ENCODE measurements at places on chromosomes 1 and 21. TPM values are rescaled to one million over a fixed set of nuclear protein-coding genes. Genes with fewer than 3 reads are reported as not detected.
A peak's percentile ranks its signal among the peaks of the same experiment; 100 is the strongest.

Gene ZNF695
- polyA plus RNA-seq, result not detected

Gene EPRS1
- 38.9 TPM for polyA plus RNA-seq

Gene TRAF3IP3
- polyA plus RNA-seq, result 0.68 TPM

DNA sequence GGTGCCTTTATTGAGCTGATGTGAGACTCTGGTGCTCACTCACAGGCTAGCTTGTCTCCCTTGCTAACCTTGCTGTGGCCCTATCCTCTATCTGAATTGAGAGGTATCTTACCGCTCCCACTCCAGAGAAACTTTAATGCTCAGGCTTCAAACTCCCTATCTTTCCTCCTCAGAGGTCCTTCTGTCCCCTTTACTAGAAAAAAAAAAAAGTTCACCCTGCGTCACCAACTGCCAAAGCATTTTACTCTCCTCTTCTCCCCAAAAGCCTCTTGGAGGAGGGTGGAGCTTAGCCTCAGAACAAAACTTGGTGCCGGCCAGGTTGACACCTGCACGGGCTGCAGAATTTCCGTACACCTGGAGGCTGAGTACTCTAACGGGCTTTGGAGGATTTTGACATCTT is 55.1 kb downstream of the ATP2B4 start:
- no peak for DNase-seq

GRCh38 chr1:219325368-219325742 is 151.7 kb downstream of the LYPLAL1 start:
- DNase-seq, result no peak

DNA sequence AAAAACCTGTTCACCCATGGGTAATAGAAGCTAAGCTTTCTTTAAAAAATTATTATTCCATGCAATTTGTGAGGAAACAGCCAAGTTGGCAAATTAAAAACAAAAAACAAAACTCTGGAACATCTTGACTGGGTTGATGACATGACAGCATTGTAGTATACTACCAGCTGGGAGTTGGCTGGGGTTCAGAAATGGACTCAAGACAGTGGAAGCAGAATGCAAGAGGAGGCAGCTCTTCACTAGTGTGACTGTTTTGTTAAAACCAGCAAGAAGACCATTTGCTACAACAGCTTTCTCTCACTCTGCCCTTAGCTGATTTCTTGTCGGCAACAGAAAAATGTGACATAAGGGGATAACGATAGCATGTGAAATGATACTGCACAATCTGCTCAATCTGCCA is 1298.9 kb upstream of the ADGRL4 start:
- DNase-seq, result no peak

DNA sequence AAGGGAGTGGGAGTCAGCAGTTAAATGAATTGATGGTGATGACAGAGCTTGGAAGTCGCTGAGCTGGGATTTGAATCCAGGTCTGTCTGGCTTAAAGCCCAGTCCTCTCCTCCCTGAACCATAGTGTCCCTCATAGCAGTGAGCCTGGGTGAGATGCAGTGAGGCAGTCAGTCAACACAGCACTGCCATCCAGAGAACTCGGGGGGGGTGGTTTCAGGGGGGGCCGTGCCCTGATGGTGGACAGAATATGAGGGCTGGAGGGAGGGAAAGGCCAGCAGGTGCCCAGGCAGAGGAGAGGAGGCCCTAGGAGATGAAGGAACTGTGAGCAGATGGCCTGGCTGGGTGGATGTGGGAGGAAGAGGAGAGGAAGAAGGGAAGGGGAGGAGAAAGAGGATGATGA is 405.6 kb downstream of the PTPRU start:
- DNase-seq, result no peak

- DNase-seq, result peak; percentile 78
These were observed 1.2 kb upstream of the H6PD start for GRCh38 chr1:9233241-9233941.

- DNase-seq, result no peak
These were observed 15.5 kb downstream of the TMEM59 start for GRCh38 chr1:54037476-54037875.

DNA sequence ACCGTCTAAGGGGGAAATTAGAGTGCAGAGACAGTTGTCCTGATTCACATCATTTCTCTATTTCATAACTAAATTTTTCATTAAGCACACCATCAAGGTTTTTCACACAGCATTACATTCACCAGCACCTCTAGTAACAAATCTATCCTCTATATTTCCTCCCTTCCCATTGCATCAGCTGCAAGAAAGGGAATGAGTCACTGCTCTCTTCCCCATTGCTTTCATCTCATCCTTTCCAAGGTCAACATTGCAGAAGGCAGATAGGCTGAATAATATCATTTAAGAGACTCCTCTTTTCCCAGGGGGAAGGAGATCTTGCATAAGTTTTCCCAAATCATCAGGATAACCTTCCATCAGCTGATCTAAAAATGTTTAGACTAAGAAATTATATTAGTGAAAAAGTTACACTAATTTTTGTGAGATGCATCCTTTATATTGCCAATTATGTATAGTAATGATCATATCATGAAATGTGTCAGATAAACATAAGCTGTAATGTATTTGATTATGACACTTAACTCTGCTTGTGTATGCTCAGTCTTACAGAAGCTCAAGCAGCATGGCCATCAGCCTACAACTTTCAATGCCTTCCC is 4.3 kb downstream of the INTS7 start:
- no peak for DNase-seq

- DNase-seq, result no peak
These were observed 5.1 kb downstream of the PRRX1 start for GRCh38 chr1:170669107-170669445.
